ENCODE measurements at places on chromosomes 3 and 15.

GRCh38 chr15:68423359-68424296 lies 8.3 kb downstream of the ITGA11 start:
- ATAC-seq: no peak

GRCh38 chr3:170751083-170751898 lies 118.7 kb downstream of the RPL22L1 start:
- ATAC-seq: peak; percentile 62

- no peak for ATAC-seq
These were observed 163.1 kb upstream of the HES1 start for GRCh38 chr3:193972832-193973231.

GRCh38 chr3:173140986-173141385 lies at the start of gene SPATA16:
Gene SPATA16 (minus strand): TSS chr3:173141235. CDS start chr3:173117731, 23,504 bp downstream.
- ATAC-seq: no peak

- no peak for ATAC-seq
These were observed 270.2 kb downstream of the SHOX2 start for GRCh38 chr3:157836022-157836421.

- ATAC-seq: no peak
These were observed 21.7 kb downstream of the ZNF385D start for GRCh38 chr3:21729331-21729730.

GRCh38 chr15:98746375-98747155 lies 98.2 kb downstream of the IGF1R start:
- peak; percentile 47 for ATAC-seq
